ENCODE measurements at places on chromosomes 2 and 18. TPM values are rescaled to one million over a fixed set of nuclear protein-coding genes. Genes with fewer than 3 reads are reported as not detected.

The NRP2 gene
- total RNA-seq: 235 TPM

The IL36G gene
- not detected for total RNA-seq

DNA sequence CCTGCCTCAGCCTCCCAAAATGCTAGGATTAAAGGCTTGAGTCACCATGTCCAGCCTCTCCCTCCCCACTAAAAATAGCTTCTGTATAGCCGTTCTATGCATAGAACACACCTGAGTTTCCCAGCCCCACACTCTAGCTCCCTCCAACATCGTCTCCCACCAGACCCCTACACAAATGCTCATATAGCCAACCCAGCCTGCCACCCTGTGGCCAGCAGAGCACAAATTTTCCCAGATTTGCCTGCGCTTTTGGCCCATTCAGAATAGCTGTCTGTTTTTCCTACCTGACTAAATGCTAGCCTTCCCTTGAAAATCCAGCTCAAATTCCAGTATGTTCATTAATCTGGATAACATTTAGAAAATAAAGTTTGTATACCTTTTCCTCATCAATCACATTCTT, 22.8 kb downstream of the TRABD2A start:
- peaks cover 4% of the 10 kb centered on the region for H3K27me3 ChIP-seq
- no peaks in the 10 kb centered on the region for H3K4me1 ChIP-seq
- no peaks in the 10 kb centered on the region for H3K36me3 ChIP-seq
- DNase-seq: no peak
- no peak overlapping the region for H3K4me3 ChIP-seq

DNA sequence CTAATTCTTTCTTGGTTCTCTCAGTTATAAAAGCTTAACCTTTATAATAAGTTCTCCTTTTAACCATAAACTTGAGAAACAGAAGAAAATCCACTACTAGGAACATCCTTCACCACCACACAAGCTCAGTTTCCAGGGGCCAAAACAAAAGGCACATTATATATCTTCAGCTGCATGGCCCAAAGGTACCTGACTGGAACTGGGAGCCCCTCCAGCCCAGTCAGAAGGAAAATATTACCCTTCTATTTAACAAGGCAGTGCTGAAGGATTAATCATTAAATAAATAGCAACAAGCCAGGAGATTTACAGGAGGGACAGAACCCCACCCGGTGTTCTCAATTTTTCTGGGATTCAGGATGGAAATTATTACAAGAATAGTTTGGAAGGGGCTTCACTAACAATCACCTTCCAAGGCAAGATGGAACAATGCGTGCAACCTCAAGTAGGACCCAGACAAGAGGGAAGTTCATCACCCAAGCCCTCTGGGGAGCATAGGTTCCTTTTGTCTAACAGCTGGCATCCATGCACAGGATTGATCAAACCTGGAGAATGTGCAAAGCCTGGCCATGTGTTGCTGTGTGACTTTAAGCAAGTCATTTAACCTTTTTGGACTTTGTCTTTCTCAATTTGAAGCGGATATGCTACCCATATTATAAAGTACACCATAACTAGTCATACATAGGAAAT, 159.6 kb upstream of the SETBP1 start:
- H3K4me3 ChIP-seq: no peak overlapping the region
- DNase-seq: no peak
- no peaks in the 10 kb centered on the region for H3K27me3 ChIP-seq
- H3K4me1 ChIP-seq: no peaks in the 10 kb centered on the region

DNA sequence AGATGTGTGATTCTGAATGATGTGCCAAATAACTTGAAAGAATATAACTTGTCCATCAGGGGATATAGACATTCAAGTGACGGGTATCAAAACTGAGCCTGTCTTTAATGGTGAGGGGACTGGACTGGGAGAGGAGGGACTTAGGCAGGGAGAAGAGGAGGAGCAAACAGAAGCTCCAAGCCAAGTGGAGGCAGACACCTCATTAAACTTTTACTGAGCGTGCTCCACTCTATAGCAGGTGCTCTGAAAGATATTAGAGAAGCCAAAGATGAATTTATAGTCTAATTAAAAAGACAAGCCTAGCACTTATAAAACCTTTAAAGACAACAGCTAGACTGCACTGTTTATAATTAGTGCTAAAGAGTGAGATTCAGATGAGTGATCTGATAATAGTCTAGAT, 47.7 kb upstream of the SMAD2 start:
- no peaks in the 10 kb centered on the region for H3K27me3 ChIP-seq
- DNase-seq: no peak
- H3K4me3 ChIP-seq: no peak overlapping the region
- no peaks in the 10 kb centered on the region for H3K4me1 ChIP-seq
- no peaks in the 10 kb centered on the region for H3K36me3 ChIP-seq
- no peak overlapping the region for H3K27ac ChIP-seq

All from esophagus muscularis mucosa (tissue), 4 donors.